Activated T-helper 1 cell treated with Interleukin-2 at 50 U/mL for 16 hours (primary cell): ENCODE measurements at places on chromosomes 13 and 19.

GRCh38 chr19:18063463-18063862, 23.3 kb downstream of the IL12RB1 start:
- DNase-seq: no peak

DNA sequence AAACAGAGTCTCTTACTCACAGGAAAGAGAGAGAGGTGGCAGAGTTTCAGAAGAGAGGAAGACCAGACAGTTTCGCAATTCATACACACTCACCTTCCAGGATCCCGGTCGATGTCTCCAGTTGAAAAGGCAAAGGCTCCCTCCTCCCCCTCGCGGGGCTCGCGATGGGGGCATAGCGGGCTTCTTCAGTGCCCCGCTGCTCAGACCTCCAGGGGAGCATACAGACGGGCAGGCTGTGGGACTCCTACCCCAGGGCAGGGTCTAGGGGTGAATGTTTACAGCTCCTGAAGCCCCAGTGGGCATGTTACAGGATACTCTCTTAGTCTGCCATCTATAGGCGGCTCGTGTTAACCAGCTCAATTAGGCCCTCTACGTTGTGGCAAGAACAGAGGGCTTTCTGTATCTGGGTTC, 139.2 kb downstream of the SLITRK5 start:
- DNase-seq: no peak

DNA sequence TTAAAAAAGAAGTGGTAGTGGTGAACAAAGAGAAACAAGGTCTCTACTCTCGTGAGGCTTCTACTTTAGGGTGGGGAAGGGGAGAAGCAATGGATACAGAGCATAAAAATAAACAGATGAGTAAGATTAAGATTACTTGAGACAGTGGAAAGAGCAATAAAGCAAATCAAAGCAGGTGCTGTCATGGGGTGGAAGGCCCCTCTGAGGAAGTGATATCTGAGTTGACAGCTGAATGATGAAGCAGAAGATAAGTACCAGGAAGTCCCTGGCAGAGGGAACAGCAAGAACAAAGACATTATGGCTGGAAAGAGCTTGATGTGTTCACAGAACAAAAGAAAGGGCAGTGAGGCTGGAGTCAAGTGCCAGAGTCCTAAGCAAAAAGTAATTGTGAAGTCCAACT, 221.8 kb downstream of the ENOX1 start:
- DNase-seq: no peak

DNA sequence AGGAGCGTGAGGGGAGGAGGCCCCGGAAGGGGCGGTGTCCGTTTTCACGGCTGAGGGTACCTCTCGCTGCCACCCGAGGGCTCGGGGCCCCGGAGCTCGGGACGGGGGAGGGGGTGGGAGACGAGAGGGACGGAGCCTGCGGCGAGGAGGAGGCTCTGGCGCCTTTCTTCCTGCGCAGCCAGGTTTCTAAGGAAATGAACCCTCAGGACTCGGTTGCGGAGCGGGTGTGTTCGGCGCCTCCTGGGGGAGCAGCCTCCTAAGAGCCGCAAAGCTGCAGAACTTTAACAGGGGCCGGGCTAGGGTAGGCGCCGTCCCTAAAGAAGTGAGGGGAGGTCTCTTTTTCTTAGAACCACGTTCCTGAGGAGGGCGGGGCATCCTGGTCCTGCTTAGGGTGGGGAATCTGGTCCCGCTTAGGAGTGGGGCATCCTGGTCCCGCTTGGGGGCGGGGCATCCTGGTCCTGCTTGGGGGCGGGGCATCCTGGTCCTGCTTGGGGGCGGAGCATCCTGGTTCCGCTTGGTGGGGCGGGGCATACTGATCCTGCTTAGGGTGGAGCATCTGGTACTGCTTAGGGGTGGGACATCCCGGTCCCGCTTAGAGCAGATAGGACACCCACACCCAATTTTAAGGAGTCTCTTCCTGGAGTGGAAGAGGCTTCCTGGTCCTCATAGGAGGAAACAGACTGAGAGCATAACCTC, 6.2 kb downstream of the SYT5 start:
- no peak for DNase-seq

- DNase-seq: no peak
These were observed 1.0 kb downstream of the MBNL2 start for GRCh38 chr13:97223037-97223710.

GRCh38 chr19:10206226-10206885, 11.6 kb upstream of the DNMT1 start:
- no peak for DNase-seq

DNA sequence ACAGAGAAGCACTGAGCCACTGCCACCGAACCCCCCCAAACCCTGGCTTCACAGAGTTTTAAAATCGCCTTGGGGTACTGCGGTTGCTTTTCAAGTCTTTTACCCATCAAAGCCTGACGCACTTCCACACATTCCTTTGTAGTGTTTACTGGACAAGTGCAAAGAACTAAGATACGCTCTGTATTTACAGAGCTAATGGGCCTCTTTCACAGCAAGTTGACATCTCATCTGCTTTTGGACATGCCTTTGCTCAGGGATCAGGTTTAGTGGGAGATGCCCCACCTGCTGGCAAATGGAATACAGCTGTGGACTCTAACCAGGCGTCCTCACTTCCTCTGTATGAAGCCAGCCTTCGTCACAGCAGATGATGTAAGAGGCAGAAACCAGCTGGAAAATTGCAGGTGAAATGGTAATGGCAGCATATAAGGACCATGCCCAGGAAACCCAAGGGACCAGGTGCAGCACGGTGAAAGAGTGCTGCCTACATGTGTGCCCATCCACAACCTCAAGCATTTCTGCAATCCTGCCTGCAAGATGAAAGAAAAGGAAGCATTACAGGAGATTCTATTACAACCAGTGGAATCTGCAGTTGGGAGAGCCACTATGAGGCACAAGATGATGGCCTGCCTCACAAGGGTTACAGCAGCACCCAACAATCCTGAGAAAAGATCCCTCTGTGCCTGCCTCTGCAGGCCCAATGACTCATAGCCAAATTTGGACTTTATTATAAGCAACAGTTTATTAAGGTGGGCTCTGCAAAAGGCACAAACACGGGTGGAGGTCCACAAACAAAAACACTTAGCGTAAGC, 34.7 kb downstream of the BRD4 start:
- DNase-seq: no peak

GRCh38 chr13:72186730-72187422, 319.9 kb upstream of the DACH1 start:
- no peak for DNase-seq

DNA sequence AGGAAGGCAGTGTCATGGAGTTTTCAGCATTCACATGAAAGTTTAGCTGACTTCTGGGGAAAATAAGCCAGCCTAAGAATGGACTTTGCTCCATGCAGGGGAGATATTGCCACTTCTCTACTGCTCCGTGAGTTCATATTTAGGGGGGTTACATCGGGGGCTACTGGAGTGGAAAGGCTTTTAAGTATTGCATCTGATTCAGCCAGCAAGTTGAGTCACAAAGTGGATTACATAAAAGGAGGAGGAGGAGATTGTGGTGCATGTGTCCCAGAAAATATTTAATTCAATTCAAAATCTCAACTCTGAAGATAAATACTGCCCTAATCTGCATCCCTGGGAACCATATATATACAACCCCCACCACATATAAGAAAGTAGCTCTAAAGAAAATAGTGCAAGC, 617.2 kb downstream of the DCT start:
- no peak for DNase-seq

- DNase-seq: no peak
These were observed 18.7 kb upstream of the SPRYD7 start for GRCh38 chr13:49954674-49955455.

DNA sequence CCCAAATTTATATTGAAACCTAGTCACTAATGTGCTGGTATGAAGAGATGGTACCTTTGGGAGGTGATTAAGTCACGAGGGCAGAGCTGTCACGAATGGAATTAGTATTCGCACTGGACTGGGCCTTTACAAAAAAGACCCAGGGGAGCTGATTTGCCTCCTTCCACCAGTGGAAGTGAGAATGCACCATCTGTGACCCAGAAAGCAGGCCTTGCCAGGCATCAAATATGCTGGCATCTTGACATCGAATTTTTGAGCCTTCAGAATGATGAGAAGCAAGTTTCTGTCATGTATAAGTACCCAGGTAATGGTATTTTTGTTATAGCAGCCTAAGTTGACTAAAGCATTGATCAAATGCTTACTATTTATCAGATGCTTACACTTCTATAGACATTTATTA, 373.6 kb downstream of the FGF14 start:
- DNase-seq: no peak

DNA sequence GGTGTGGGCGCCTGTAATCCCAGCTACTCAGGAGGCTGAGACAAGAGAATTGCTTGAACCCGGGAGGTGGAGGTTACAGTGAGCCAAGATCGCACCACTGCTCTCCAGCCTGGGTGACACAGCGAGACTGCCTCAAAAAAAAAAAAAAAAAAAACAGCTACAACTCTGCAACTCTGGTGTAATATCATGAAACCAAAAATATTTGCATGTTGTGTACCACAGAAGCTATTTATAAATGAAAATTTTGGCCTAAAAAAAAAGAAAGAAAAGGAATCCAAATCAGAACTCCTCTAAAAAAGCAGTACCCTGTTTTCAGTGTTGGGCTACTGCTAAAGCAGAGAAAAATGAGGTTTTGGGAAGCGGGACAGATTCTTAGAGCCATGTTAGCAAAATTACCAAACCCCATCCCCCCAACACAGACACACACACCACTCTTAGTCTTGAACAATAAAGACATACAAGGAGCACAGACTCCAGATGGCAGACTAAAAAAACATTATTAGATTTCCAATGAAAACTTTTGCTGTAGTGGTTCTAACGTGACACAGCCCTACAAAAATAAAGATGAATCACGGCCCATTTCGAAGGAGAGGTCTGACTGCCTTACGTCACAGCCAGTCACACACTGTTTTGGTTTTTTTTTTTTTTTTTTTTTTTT, 51.5 kb downstream of the INSR start:
- no peak for DNase-seq

DNA sequence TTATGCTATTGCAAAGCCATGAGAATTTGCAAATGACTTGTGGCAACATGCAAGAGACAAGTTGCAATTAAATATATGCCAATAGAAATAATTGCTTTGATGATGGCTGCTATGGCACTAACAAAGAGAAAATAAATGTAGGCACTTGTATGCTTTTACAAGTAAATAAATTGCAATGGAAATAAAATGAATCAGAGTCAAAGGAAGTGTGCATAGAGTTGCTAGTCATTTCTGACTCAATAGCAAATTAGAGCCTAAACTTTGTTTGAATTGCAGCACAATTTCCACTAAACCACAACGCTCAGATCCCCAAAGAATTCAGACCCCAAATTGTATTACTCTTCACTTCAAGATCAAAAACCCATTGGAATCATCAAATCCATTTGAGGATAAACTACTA, 792.1 kb upstream of the ARGLU1 start:
- no peak for DNase-seq

GRCh38 chr13:93824286-93824685, 597.7 kb downstream of the GPC6 start:
- DNase-seq: no peak

- DNase-seq: no peak
These were observed 16.5 kb downstream of the BTBD2 start for GRCh38 chr19:1998712-1999708.

DNA sequence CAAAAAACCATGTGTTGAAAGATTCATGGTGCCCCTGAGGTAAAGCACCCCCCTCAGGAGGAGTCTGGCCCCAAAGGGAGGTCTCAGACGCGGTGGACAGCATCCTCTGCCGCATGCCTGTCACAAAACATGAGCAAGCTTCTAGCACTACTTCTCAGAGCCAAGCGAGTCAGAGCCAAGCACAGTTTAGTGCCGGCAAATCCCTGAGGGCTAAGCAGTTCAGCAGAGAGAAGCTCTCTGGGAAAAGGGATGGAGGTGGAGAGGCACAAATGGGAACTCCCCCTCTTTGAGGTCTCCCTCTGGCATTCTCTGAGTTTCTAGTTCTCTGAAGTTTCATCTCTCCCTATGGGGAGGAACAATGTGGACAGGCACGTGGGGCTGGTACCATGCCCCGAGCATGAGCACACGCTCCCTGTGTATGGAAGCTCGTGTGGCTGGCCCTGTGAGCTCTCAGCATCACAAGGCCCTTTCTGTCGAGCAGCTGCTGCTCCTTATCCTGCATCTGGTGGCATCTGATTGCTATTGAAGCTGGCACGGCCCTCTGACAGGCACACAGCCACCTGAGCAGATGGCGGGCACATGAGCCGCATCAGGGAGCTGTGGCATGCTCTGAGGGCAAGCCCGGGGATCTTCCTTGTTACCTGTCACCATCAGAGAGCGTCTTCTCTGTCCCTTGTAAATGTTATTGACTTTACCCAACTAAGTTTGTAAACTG, 325.1 kb downstream of the SLC7A1 start:
- no peak for DNase-seq

DNA sequence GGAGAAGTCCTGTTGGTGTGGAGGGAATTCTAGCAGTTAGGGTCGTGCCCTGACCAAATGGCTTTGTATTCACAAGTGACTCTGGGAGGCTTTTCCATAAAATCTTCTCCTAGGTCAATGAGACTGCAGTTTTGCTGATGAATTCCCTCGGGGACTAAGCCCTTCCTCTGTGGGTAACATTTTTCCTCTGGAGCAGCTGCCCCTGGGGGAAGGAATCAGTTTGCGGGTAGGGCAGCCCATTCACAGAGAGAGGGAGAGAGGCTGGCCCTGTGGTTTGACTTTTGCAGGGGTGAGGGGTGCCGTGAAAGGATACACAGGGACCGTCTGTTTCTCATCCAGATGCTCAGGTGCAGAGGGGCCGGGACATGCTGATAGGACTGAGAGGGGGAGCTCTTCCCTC, 67.3 kb downstream of the ERICH6B start:
- DNase-seq: no peak

- DNase-seq: no peak
These were observed 33.8 kb upstream of the SGCG start for GRCh38 chr13:23146811-23147625.

DNA sequence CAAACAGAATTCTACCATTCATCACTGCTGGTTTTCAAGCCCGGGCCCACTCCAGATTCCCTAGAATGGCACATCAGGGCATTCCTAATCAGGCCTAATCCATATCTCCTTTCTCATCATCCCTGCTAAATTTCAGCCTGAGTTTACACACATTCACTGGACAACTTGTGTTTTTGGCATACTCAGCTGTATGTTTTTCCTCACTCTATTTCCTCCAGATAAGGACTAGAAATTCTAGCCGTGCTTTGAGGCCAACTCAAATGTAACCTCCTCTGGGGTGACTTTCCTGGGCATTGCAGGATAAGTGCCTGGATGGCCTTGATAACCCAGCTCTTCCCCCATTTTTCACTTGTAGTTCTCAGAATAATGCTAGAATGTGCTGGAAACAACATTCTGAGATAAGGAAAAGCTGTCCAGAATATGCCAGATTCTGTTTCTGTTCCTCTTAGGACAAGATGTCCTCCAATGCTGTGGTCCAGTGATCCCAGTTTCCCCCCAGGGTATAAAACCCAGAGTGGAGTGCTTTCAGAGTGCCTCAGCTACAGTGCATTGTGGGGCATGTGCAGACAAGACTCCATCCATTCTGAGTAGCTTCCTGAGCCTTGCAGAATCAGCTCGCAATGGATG, 66.9 kb upstream of the CLDN10 start:
- DNase-seq: no peak

DNA sequence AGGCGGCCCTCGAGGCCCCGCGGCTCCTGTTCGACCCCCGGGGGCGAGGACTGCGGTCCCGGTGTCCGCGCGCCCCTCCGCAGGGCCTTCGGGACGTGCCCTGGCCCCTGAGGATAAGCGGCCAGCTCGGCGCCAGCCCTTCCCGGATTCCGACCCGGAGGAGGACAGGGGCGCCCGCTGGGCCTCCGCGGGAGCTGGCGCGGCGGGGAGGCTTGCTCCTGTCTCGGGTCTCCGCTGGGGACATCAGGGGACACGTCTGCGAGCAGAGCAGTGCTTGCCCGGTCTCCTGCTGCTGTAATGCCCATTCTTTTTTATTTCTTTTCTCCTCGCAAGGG, 829 bp downstream of the B3GLCT start:
- no peak for DNase-seq
